ENCODE measurements at places on chromosomes 4 and X.
A peak's percentile ranks its signal among the peaks of the same experiment; 100 is the strongest.

GRCh38 chr4:105145156-105145902 is 1.3 kb upstream of the TET2 start:
- H3K36me3 ChIP-seq = peaks cover under 1% of the 10 kb centered on the region
- H3K4me3 ChIP-seq = peak overlapping the region; percentile 100
- H3K27ac ChIP-seq = peak overlapping the region; percentile 99
- peak; percentile 83 for DNase-seq
- H3K27me3 ChIP-seq = no peaks in the 10 kb centered on the region
- peaks cover 38% of the 10 kb centered on the region for H3K4me1 ChIP-seq

DNA sequence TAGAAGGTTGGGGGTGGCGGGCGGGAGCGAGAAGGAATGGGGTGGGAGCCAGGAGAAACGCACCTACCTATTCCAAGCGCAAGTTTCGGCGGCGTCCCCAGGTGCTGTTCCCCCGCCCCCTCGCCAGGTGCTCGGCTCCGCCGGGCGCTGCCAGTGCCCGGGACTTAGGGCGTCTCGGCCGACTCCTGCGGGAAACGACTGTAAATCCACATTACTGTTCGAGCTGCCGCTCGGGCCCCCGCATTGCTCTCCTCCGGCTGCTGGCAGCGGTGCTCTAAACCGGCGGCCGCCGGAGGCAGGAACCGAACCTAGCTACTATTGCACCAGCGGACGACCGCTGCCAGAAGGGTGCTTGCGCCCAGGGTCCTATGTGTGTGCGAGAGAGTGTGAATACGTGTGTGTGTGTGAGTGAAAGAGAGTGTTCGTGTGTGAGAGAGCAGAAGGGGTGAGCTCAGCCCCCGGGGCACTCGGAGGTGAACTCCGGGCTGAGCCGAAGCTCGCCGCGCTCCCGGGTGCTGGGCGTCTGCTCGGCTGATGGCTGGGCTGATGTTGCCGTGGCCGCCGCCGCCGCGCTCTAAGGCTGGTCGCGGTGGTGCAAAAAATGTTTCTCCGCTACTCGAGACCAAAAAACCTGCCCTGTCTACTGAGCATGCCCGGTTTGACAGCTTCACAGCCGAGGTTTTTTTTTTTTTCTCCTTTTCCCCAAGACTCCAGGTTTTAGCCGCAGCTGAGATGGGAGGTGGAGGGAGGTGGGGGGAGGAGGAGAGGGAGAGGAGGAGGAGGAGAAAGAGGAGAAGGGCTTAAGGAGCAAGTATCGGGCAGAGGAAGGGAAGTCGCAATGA is 115.7 kb upstream of the TEX13C start:
- no peak overlapping the region for H3K27ac ChIP-seq
- H3K4me3 ChIP-seq = no peak overlapping the region
- H3K4me1 ChIP-seq = peaks cover 9% of the 10 kb centered on the region
- H3K27me3 ChIP-seq = peaks cover 21% of the 10 kb centered on the region
- no peak for DNase-seq

GRCh38 chrX:23822397-23822796 is 39.4 kb downstream of the SAT1 start:
- no peak for DNase-seq
- no peak overlapping the region for H3K27ac ChIP-seq
- H3K4me3 ChIP-seq = no peak overlapping the region
- H3K4me1 ChIP-seq = no peaks in the 10 kb centered on the region
- H3K27me3 ChIP-seq = no peaks in the 10 kb centered on the region

DNA sequence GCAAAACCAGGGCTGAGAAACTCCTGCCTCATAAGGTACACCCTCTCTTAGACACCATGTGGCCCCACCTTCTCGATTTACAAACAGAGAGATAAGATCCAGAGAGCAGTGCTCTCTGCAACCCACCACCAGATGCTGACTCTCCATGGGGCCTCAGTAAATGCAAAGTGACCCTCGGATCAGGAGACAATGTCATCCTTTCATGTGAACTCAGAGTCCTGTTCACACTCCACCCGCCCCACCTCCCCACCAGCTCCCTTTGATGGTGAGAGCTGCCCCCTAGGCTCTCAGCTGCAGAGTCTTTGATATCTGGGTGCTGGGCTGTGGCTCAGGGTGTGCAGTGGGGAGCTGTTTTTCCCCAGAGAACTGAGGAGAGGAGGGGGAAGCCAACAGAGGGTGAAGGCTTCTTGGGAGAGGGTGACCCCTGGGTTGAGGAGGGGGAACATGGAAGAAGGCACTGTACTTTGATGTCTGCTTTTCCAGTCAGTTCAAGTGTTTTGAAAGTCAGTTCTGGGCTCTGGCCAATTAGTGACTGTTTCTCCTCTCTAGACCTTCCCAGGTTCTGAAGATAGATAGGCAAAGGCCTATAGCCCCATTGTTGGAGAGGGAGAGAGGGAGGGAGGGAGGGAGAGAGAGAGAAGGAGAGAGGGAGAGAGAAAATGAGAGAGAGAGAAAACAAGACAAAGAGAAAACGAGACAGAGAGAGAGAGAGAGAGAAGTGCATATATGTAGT is 88.2 kb downstream of the SCD5 start:
- no peaks in the 10 kb centered on the region for H3K4me1 ChIP-seq
- no peak overlapping the region for H3K27ac ChIP-seq
- no peaks in the 10 kb centered on the region for H3K36me3 ChIP-seq

GRCh38 chrX:85244450-85245211 is 840 bp downstream of the ZNF711 start:
- no peaks in the 10 kb centered on the region for H3K36me3 ChIP-seq
- H3K27me3 ChIP-seq = no peaks in the 10 kb centered on the region
- H3K27ac ChIP-seq = peak overlapping the region; percentile 83
- H3K4me1 ChIP-seq = peaks cover 7% of the 10 kb centered on the region

- H3K27me3 ChIP-seq = no peaks in the 10 kb centered on the region
- no peak overlapping the region for H3K4me3 ChIP-seq
Observed at GRCh38 chr4:138053641-138054301, 188.4 kb downstream of the SLC7A11 start.

Data from common myeloid progenitor, CD34-positive (primary cell).